ENCODE measurements at places on chromosomes 12 and 14.

GRCh38 chr14:68539241-68539737, 253.6 kb downstream of the ZFP36L1 start:
- no peak for DNase-seq

- no peak for DNase-seq
Measured at GRCh38 chr12:128111333-128111732, 155.6 kb upstream of the TMEM132C start.

- no peak for DNase-seq
Measured at GRCh38 chr12:21989819-21990412, 48.7 kb upstream of the ABCC9 start.

DNA sequence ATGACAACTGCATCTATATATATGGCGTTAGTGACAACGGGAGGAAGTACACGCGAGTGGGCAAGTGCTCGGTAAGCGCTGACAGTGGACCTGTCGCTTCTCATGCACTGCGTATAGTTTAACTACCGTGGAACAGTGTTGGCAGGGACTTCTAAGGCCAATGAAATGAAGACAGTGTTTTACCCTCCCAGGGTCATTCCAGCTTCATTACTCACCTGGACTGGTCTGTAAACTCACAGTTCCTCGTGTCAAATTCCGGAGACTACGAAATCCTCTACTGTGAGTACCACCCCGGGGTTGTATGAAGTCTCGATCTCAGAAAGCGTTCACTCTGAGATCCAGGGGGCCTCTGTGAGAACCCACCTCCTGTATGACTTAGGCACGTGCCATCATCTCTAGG, 129.2 kb upstream of the EVL start:
- DNase-seq, result no peak

GRCh38 chr12:92464911-92465310, 237.9 kb upstream of the PLEKHG7 start:
- no peak for DNase-seq

- no peak for DNase-seq
Measured at GRCh38 chr12:114852976-114853529, 169.1 kb upstream of the TBX3 start.

GRCh38 chr12:45008211-45008610, 42.7 kb downstream of the DBX2 start:
- DNase-seq, result no peak

- DNase-seq, result no peak
Measured at GRCh38 chr12:12195516-12195915, 71.3 kb downstream of the LRP6 start.

- no peak for DNase-seq
Measured at GRCh38 chr12:76341436-76342030, 6.7 kb downstream of the BBS10 start.

DNA sequence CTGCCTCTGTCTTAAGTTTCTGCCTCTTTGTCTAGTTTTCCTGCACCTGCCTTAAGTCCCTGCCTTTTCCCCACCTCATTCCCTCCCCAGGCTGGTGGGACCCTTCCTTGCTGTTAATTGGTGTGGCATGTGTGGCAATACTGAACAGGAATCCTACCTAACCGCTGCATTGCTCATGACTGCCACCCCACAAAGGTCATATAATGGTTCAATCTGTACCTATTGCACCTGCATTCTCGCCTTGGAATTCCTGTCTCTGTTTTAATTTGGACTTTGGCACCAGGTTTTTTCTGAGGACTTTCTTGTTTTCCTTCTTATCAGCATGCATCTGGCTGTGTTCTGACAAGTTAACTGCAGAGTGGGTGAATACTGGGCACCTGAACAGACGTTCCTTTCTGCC, 966.2 kb upstream of the TMEM132C start:
- no peak for DNase-seq

DNA sequence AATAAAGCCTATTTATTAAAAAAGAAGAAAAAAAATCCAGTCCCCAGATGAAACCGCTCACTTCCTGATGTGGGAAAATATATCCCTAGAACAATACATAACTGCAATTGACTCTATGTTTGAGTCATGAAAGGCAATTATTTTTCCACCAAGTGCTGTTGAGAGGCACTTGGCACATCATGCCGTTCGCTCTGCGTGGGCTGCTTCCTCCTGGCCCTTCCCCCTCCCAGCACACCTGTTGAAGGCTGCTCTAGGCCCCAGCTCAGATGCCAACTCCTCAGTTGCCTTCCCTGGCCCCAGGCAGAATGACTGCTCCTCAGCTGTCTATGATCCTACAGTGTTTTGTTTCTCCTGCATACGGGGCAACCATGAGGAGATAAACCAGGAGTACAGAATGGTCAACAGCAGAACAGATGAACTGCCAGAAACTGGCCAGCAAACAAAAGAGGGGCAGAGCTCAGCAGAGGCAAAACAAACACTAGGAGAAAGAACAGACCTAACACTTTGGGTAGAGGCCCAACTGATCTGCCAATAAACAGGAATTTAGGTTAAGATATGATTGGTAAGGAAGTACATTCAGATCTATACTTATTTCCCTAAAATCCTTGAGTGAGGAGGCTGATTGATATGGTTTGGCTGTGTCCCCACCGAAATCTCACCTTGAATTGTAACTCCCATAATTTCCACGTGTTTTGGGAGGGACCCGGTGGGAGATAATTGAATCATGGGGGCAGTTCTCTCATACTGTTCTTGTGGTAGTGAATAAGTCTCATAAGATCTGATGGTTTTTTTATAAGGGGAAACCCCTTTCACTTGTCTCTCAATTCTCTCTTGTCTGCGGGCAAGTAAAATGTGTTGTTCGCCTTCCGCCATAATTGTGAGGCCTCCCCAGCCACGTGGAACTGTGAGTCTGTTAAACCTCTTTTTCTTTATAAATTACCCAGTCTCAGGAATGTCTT, 58.6 kb downstream of the SLC38A1 start:
- no peak for DNase-seq

- no peak for DNase-seq
Measured at GRCh38 chr12:7152818-7153217, 22.6 kb downstream of the CLSTN3 start.

All from activated effector memory CD4-positive, alpha-beta T cell treated with Interleukin-2 at 50 U/mL for 16 hours (primary cell).